ENCODE measurements at places on chromosomes 2 and 18.

GRCh38 chr2:206071807-206072206 is 14.2 kb downstream of the INO80D start:
- DNase-seq = no peak

DNA sequence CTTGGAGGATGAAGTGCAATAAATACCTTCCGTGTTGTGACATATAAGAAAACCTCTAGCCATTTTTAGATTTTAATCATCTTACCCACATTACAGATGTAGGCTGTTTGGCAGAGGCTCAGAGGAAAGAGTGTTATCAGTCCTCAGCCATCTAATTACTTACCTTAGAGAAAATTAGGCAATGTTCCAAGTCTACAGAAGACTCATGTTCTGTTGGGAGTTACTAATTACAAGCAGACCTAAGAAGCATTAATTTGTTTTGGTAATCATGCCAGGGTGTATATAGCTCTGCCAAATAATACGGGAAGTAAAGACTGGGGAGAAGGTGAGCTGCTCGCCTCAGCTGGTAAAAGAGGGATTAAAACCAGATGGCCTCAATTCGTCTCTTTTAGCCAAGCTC is 125.8 kb upstream of the PGAP1 start:
- no peak for DNase-seq

- DNase-seq = no peak
Measured at GRCh38 chr2:178807227-178808008, at the start of gene TTN. TTN (minus strand) TSS chr2:178807423; CDS start chr2:178804642, 2,781 bp downstream.

- DNase-seq = no peak
Measured at GRCh38 chr2:233698740-233699139, 6.0 kb downstream of the UGT1A6 start.

- DNase-seq = no peak
Measured at GRCh38 chr18:23548275-23548674, 38.0 kb downstream of the NPC1 start.

GRCh38 chr2:238069877-238070276 is 9.1 kb downstream of the SCLY start:
- DNase-seq = no peak

DNA sequence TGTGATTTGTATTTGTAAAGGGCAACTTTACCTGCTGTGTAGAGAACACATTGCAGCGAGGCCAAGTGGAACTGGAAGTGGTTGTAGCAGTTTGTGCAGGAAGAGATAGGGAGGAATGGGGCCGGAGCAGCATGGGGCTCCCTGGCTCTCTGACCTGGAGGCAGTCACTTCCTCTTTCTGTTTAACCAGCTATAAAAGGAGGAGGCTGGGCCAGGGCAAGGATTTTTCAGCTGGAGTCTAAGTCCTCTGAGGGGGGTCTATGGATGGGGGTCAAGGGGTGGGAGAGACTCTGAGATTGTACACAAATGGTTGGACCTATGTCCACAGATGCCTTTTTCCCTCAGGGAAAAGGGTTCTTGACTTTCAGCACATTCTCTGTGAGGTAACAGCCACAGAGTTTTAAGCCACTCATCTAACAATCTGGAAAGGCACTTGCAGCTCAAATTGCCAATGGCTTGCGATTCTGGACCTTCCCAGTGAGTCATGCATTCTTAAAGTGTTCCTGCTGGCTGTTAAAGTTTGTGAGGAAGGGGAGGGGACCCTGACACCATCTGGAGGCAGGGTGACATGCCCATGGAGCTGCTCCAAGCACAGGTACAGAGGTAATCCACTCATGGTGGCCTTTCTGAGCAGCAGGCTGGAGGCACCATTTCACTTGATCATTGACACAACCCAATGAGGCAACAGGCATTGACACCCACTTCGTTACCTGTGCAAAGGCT is 347.0 kb downstream of the CYRIA start:
- no peak for DNase-seq

- DNase-seq = no peak
Measured at GRCh38 chr18:46481847-46482245, 175.2 kb downstream of the LOXHD1 start.

DNA sequence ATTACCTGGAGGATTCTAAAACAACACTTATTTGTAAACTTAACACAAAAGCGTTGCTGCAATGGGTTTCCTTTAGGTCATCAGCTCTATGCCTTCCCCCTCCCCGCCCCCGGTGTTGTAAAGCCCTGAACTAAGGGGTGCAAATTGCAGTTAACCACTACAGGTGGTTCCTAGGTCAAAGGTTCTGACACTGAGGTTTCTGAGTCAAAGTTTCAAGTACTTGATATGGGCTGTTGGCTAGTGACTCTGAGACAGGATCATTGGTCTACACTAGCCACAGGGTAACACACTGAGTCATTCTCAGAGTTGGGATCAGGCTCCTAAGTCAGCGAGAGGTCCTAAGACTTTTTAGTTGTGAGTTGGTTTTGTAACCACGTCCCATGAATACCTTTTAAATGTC is 15.4 kb downstream of the IL1B start:
- no peak for DNase-seq

GRCh38 chr2:74255660-74256213 is 57.3 kb downstream of the MTHFD2 start:
- DNase-seq = no peak

DNA sequence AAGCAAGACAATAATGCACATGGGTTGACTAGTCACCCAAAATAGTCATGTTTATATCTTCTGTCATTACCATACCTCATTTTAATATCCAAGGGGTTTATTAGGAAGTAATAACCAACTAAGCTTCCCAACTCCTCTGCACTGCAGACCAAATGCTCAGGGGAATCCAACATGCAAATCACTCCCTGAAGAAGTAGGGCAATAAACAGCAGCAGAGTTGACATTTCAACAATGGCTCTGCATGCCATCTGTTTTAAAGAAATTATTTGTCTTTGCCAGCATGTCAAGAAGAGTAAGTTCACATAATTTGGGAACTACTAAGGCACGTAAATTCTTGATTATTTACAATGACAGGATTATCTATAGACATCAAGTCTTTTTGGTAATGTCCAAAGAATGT is 84.4 kb upstream of the LYPD1 start:
- no peak for DNase-seq

- DNase-seq = no peak
Measured at GRCh38 chr2:59018737-59019136, 777.6 kb upstream of the FANCL start.

GRCh38 chr2:84847326-84848050 is 33.4 kb downstream of the TRABD2A start:
- DNase-seq = no peak

GRCh38 chr2:212294816-212295215 is 243.8 kb downstream of the ERBB4 start:
- DNase-seq = no peak

DNA sequence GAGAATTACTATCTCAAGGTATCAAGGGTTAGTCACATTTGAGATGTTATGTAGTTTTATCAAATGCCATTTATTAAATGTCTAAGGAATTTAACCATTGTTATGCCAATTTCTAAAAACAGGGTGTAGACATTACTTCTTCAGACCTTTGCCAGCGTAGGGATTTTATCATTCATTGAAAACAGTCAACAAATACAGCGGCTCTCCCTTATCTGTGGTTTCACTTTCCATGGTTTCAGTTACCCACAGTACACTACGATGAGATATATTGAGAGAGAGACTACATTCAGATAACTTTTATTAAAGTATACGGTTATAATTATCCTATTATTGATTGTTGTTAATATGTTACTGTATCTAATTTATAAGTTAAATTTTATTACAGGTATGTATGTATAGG is 234.7 kb downstream of the TMX3 start:
- no peak for DNase-seq

- no peak for DNase-seq
Measured at GRCh38 chr2:128439031-128439790, 120.5 kb upstream of the HS6ST1 start.

GRCh38 chr2:240561325-240561971 is 1.3 kb downstream of the DUSP28 start:
- peak; percentile 37 for DNase-seq

DNA sequence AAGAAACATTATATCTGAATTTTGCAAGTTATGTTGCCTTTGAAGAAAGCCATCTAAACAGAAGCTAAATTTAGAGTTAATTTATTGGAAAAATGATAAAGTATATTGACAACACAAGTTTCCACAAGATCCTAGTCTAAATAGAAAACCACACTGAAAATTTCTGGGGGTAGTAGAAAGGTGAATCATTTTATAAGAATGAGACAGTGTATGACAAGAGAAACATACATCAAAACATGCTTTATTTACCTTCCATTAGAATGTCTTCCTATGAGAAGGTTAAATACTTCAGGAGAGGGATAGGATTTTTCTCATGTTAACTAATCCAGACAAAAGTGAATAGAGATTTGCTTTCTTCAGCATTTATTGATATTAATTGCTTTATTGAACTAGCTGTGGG is 1389.8 kb upstream of the ZEB2 start:
- DNase-seq = no peak

- DNase-seq = no peak
Measured at GRCh38 chr2:11569636-11570035, 35.8 kb downstream of the GREB1 start.

DNA sequence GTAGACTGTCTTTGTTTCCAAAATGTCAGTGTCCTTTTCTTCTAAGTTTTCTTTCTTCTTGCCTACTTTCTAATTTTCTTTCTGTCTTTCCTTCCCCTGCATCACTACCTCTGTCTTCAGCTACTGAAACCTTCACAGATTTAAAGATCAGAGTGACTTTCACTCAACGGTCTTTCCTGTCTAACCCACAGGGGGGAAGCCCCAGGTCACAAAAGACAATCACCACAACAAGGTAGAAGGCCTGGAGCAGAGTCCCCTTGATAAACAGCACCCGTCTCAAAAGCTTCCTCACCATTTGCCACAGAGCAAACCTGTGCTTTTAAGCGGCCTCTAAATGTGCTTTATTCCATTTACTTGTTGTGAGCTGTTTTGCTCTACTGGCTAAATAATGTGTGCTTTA is 665.4 kb downstream of the BCL11A start:
- DNase-seq = no peak

GRCh38 chr18:23353459-23353858 is 99.6 kb upstream of the RIOK3 start:
- no peak for DNase-seq

DNA sequence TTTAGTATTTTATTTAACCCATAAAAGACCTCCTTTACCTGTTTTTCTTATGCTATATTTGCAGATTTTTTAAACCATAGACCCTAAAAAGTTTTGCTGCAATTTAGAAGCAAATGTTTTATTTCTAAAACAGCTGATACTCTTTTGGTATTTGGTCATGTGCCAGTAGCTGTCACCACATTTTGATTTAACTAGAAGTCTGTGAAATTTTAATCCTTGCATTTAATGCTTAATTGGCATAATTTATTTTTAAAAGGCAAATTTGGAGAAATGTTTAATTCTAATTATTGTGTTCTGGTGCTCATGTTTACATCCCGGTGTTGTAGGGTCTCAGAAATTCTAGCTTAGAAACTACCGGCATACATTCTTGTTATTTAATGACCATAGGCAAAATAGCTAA is 111.8 kb downstream of the TTC27 start:
- no peak for DNase-seq

- no peak for DNase-seq
Measured at GRCh38 chr2:227765788-227766372, 20.2 kb downstream of the SCYGR8 start.
